ENCODE measurements at places on chromosomes 7 and 10. TPM values are rescaled to one million over a fixed set of nuclear protein-coding genes. Genes with fewer than 3 reads are reported as not detected.

ZNF488 gene
- 0.10 TPM for total RNA-seq

LBX1 gene
- total RNA-seq = not detected

PPP1R3A gene
- total RNA-seq = not detected

LRRC61 gene
- 23.1 TPM for total RNA-seq

OR2A2 gene
- total RNA-seq = not detected

PALS2 gene
- 13.2 TPM for total RNA-seq

TMEM196 gene
- not detected for total RNA-seq

ZNF716 gene
- total RNA-seq = not detected

SEMA3E gene
- total RNA-seq = not detected

TRPV6 gene
- not detected for total RNA-seq

ANKRD22 gene
- total RNA-seq = 0.15 TPM

SLC39A12 gene
- not detected for total RNA-seq

SPDYE16 gene
- 0.25 TPM for total RNA-seq

LRRD1 gene
- total RNA-seq = not detected

Data from activated CD4-positive, alpha-beta memory T cell treated with anti-CD3 and anti-CD28 coated beads, Interleukin-2, amount 10 ng/mL, durations not matched to agents 7 days and 5 days (primary cell).